Hindlimb muscle (tissue), 1 donor: ENCODE measurements at places on chromosomes 1 and 21. TPM values are rescaled to one million over a fixed set of nuclear protein-coding genes. Genes with fewer than 3 reads are reported as not detected.

Gene GJC2
- 1.2 TPM for polyA plus RNA-seq

Gene TSSK3
- polyA plus RNA-seq: 3.3 TPM

Gene LCE1B
- polyA plus RNA-seq: not detected

Gene LCE2A
- not detected for polyA plus RNA-seq

Gene MEX3A
- polyA plus RNA-seq: 22.5 TPM

Gene SPATA6
- 10.8 TPM for polyA plus RNA-seq

Gene SH3BGR
- polyA plus RNA-seq: 190 TPM

Gene GSTM4
- polyA plus RNA-seq: 19.4 TPM

Gene PIK3CD
- polyA plus RNA-seq: 4.2 TPM

Gene OPRD1
- 0.74 TPM for polyA plus RNA-seq

Gene GBP1
- polyA plus RNA-seq: 10.1 TPM

Gene NHLH2
- polyA plus RNA-seq: 0.10 TPM

Gene ANKRD35
- polyA plus RNA-seq: 2.7 TPM

Gene CRP
- polyA plus RNA-seq: not detected
